ENCODE measurements at places on chromosomes 7 and 10.

GRCh38 chr10:96987842-96988175, 155.7 kb downstream of the LCOR start:
- H3K4me3 ChIP-seq: no peak overlapping the region
- DNase-seq: no peak
- no peaks in the 10 kb centered on the region for H3K4me1 ChIP-seq

DNA sequence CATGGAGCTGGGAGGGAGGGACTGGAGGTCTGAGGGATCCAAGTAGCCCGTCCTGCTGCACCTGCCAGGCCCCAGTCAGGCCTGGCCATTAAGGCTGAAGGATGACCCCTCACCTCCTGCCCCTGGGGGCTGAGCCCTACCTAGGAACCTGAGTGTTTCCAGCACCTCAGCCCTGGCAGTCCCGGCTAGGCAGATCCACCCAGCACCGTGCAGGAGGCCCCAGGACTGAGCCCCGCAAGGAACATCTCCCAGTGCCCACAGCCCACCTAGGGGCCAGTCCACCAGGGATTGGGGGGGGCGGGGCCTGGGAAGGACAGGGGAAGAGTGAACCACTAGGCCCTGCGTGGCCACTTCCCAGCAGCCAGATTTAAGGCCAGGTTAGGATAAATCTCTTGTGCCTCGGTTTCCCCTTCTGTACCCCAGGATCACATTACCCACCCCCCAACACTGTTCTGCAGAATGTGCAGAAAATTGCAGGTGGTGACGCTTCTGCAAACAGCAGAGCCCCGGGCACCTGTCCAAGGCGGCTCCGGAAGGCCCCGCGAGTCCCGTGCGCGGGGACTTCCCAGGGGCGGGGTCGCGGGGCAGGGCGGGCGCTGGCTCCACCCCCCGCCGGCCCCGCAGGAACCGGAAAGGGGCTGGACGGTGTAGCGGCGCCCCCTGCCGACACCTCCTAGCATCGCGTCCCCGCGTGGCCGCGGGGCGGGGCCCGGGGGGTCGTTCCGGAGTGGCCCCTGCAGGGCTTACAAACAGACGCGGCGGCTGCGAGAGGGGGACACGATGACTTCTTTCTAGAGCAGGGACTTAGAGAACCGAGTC, 55.9 kb downstream of the PWWP2B start:
- H3K36me3 ChIP-seq: no peaks in the 10 kb centered on the region
- no peaks in the 10 kb centered on the region for H3K4me1 ChIP-seq
- H3K27me3 ChIP-seq: no peaks in the 10 kb centered on the region
- H3K4me3 ChIP-seq: peak overlapping the region; percentile 34

DNA sequence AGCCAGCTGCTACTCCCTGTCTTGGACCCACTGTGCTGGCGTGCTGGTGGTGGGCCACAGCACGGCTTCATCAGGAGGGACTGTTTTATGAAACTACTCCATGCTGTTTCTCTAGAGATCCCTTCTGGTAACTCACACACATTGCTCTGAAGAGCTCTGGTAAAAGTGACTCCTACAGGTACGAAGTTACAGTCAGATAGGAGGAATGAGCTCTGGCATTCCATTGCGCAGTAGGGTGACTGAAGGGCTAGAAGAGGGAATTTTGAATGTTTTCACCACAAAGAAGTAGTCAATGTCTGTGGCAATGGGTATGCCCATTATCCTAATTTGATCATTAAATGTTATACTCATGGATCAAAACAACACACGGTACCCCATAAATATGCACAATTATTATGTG, 609 bp downstream of the MAT1A start:
- H3K27ac ChIP-seq: no peak overlapping the region
- no peaks in the 10 kb centered on the region for H3K27me3 ChIP-seq
- H3K4me1 ChIP-seq: no peaks in the 10 kb centered on the region
- no peak overlapping the region for H3K4me3 ChIP-seq

DNA sequence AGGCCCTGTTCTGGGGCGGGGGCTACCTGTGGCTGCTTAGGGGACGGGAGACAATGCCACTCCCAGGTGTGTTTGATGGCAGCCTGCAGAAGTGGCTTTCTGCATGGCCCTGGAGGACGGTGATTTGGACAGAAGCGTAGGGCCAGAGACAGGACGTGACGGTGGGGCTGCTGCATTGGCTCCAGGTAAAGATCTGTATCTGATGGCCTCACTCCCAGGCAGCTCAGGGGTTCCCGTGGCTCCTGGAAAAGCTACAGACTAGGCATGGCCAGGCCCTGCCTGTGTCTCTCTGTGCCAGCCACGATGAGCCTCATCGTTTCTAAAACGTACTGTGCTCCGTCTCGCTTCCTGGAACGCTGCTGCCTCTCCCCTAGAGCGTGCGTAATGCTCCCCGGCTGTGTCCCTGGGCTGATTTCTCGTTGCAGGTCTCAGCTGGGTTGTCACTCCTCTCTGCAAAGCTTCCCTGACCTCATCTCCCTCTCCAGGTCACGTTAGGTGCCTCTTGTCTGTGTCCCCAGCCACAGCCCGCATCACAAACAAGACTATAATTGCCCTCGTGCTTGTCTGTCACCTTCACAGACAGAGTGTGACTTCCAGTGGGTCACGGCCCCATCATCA, 12.6 kb downstream of the GTF2IRD1 start:
- no peaks in the 10 kb centered on the region for H3K36me3 ChIP-seq
- peak overlapping the region; percentile 77 for H3K27ac ChIP-seq
- no peaks in the 10 kb centered on the region for H3K27me3 ChIP-seq

DNA sequence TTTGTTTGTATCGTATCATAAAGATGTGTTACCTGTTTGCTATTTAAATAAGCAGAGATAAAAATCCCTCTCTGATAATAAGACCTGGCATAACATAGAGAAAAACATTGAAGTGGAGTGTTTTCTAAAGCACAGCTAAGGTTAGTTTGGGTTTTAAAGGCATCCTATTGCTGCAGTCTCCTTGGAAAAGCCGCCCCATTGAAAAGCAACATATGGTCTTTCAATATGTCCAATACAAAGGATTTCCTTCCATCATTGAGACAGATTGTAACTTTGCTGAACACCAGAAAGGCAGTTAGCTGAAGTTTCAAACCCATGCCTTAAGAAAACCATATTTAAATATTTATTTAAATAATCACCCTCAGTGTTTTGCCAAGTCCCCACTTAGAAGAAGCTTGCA, 898.5 kb upstream of the KCND2 start:
- no peak for DNase-seq
- no peak overlapping the region for H3K27ac ChIP-seq
- H3K36me3 ChIP-seq: no peaks in the 10 kb centered on the region
- H3K4me3 ChIP-seq: no peak overlapping the region
- no peaks in the 10 kb centered on the region for H3K27me3 ChIP-seq
- no peaks in the 10 kb centered on the region for H3K4me1 ChIP-seq

- no peaks in the 10 kb centered on the region for H3K27me3 ChIP-seq
- no peak overlapping the region for H3K27ac ChIP-seq
- no peak for DNase-seq
- no peaks in the 10 kb centered on the region for H3K36me3 ChIP-seq
- H3K4me1 ChIP-seq: no peaks in the 10 kb centered on the region
Measured at GRCh38 chr7:91801331-91801983, 79.0 kb downstream of the MTERF1 start.

DNA sequence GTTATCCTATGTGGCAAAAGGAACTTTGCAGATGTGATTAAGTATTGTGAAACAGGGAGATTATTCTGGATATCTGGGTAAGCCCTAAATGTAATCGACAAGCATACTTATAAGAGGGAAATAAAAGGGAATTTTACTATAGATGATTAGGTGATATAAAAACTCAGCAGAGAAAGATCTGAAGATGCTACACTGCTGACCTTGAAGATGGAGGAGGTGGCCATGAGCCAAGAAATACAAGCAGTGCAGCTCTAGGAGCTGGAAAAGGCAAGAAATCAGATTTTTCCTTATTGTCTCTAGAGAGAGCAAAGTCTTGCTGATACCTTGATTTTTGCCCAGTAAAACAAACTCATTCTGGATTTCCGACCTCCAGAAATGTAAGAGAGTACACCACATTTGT, 67.7 kb downstream of the BRAF start:
- H3K4me3 ChIP-seq: no peak overlapping the region
- no peak overlapping the region for H3K27ac ChIP-seq
- H3K27me3 ChIP-seq: no peaks in the 10 kb centered on the region
- no peak for DNase-seq

DNA sequence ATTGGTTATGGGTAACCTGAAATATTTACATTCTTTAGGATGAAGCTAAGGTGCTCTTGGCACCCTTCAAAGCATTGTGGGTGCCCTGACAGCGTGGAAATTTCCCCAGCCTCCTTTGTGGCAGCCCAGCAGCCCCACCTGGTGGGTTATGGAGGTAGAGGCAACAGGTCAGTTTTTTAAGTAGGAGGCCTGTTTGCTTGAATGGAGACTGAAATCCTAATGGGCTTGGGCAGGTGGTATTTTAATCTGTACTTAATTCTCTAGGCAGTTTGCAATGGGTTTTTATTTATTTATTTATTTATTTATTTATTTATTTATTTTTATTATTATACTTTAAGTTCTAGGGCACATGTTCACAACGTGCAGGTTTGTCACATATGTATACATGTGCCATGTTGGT, 139.4 kb downstream of the EPC1 start:
- H3K36me3 ChIP-seq: no peaks in the 10 kb centered on the region
- no peak overlapping the region for H3K27ac ChIP-seq
- H3K4me1 ChIP-seq: no peaks in the 10 kb centered on the region

- no peak overlapping the region for H3K4me3 ChIP-seq
- H3K36me3 ChIP-seq: no peaks in the 10 kb centered on the region
- H3K27ac ChIP-seq: no peak overlapping the region
- H3K4me1 ChIP-seq: no peaks in the 10 kb centered on the region
Measured at GRCh38 chr7:141475679-141476078, 75.5 kb upstream of the AGK start.

DNA sequence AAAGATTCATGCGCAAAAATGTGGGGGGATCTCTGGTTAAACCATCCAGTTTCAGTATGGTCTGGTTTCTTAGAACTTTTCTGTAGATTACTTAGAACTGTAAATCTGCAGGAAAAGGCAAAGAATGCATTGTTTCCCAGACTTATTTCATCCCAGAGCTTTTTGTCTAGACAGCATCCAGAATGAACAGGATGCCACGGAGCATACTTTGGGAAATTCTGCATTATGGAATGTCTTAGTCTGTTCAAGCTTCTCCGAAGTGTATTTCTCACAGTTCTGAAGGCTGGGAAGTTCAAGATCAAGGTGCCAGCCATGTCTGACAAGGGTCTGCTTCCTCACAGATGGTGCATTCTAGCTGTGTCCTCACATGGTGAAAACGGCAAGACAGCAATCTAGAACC, 136.3 kb downstream of the INHBA start:
- DNase-seq: no peak
- no peaks in the 10 kb centered on the region for H3K27me3 ChIP-seq
- H3K27ac ChIP-seq: no peak overlapping the region
- H3K4me3 ChIP-seq: no peak overlapping the region
- no peaks in the 10 kb centered on the region for H3K4me1 ChIP-seq
- H3K36me3 ChIP-seq: no peaks in the 10 kb centered on the region

DNA sequence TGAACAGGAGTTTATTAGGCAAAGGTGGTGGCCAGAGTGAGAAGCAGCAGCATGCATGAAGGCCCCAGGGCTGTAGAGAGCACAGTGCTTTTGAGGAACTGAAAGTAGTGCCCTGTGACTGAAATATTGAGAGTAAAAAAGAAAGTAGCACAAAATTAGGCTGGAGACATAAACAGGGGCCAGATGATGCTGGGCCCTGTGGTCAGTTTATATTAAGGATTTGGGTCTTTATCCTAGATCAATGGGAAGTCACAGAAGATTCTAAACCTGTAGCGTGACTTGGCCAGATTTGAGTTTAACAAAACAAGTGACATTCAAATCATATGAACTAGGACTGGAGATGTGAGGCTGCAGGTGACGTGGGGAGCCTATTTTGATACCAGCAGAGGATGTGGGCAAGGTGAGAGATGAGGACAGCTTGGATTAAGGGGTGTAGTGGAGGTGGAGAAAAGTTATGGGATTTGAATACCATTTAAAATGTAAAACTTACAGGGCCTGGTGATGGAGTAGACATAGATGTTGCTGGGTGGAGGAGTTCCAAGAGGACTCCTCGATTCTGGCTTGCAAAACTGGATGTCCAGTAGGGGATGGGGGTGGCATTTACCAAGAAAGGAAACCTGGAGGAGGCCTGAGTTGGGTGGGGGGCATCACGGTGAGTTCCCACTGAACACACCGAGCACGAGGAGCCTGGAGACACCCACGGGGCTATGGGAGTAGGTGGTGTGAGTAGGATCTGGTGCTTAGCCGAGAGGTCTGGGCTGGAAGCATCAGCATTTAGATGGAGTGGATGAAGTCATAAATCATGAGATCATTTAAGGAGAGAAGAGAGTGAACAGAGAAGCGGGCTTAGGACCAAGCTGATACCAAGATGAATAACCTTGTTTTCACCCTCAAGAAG, 52.8 kb downstream of the HHEX start:
- no peaks in the 10 kb centered on the region for H3K4me1 ChIP-seq
- no peaks in the 10 kb centered on the region for H3K36me3 ChIP-seq
- H3K4me3 ChIP-seq: no peak overlapping the region

DNA sequence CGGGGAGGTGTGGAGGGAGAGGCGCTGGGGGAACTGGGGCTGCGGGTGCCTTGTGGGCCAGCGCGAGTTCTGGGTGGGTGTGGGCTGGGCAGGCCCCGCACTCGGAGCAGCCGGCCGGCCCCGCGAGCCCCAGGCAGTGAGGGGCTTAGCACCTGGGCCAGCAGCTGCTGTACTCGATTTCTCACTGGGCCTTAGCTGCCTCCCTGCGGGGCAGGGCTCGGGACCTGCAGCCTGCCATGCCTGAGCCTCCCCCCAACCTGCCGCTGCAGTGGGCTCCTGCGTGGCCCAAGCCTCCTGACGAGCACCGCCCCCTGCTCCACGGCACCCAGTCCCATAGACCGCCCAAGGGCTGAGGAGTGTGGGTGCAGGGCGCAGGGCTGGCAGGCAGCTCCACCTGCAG, 116.3 kb downstream of the CFTR start:
- DNase-seq: no peak
- no peaks in the 10 kb centered on the region for H3K36me3 ChIP-seq

DNA sequence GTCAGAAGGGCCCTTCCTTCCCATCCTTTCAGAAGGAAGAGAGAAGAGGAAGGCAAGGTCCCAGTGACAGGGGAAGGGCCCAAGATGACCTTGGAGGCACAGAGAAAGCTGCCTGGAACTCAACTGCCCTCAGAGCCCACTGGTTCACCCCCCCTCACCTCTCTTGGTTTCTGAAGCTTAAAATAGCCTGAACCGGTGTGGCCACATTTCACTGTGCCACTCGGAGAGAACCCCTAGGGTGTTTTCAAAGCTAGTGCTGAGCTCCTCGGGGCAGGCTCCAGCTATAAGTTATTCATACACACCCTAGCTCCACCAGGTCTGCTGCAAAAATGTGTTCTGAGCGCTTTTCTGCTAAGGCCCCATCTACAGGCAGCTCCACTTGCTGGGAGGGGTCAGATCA, 60.9 kb upstream of the ADRB1 start:
- peak; percentile 54 for DNase-seq
- H3K36me3 ChIP-seq: no peaks in the 10 kb centered on the region
- H3K27ac ChIP-seq: peak overlapping the region; percentile 80
- no peaks in the 10 kb centered on the region for H3K27me3 ChIP-seq
- no peak overlapping the region for H3K4me3 ChIP-seq
- H3K4me1 ChIP-seq: peaks cover 5% of the 10 kb centered on the region

GRCh38 chr10:6299234-6299633, 96.5 kb downstream of the PFKFB3 start:
- H3K36me3 ChIP-seq: no peaks in the 10 kb centered on the region
- peak overlapping the region; percentile 74 for H3K27ac ChIP-seq
- peaks cover 9% of the 10 kb centered on the region for H3K4me1 ChIP-seq

All from breast epithelium (tissue), 4 donors.